GM12892 (cell line): ENCODE measurements at places on chromosomes 2 and 18.

- DNase-seq, result no peak
Measured at GRCh38 chr2:46955764-46956163, 40.2 kb upstream of the MCFD2 start.

GRCh38 chr2:127045792-127046501, 61.0 kb downstream of the BIN1 start:
- no peak for DNase-seq

DNA sequence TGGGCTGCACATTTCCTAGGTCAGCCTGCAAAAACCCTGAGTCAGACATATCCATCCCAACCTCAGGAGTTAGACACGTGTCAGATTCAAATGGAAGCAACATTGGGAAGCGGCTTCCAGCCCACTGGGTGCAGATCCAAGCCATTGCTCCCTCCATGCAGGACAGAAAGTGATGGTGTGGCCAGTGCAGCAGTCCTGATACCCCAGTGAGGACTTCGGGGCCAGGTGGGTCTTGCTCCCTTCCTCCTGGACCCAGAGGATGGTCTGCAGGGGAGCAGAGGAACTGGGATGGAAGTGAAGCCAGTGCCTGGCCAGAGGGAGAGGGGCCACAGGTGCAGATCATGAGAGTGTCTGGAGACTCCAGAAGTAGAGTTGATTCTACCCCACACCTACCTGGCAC, 252.0 kb downstream of the FAM210A start:
- DNase-seq, result no peak

- DNase-seq, result no peak
Measured at GRCh38 chr18:62157843-62158242, 29.0 kb downstream of the PIGN start.

GRCh38 chr2:138223319-138223718, 259.0 kb downstream of the HNMT start:
- no peak for DNase-seq

DNA sequence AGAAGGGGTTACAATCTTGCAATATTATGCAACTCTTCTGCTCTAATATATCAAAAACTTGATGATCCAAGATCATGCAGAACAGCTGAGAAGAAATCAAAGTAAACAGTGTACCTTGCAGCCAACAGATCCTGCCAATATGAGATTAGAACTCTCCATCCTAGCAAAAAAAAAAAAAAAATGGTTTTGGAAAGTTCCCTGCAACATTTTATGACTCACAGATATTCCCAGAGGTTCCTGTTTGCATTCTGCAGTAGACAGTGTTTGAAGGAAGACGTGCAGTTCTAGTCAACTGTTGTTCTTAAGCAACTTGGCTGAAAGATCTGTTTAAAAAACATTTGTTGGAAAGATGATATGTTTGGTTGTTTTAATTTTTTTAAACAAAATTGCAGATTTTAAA, 103.6 kb upstream of the WDR75 start:
- no peak for DNase-seq

DNA sequence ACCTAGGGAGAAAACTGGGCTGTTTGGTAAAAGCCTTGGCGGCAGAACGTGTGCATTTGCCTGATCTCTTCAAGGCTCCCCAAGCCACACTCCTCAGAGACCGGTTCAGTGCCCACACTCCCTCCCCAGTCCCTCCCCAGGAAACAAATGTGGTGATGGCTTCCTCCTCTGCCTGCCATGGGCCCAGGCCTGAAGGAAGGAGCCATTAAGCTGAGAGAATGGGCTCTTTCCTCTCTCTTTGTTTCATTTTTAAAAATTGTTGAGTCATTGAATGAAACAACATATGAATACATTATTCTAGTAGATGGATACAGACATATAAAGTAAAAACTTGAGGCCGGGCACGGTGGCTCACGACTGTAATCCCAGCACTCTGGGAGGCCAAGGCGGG, 50.6 kb upstream of the YWHAQ start:
- DNase-seq, result no peak
